ENCODE measurements at places on chromosomes 2 and 18.

DNA sequence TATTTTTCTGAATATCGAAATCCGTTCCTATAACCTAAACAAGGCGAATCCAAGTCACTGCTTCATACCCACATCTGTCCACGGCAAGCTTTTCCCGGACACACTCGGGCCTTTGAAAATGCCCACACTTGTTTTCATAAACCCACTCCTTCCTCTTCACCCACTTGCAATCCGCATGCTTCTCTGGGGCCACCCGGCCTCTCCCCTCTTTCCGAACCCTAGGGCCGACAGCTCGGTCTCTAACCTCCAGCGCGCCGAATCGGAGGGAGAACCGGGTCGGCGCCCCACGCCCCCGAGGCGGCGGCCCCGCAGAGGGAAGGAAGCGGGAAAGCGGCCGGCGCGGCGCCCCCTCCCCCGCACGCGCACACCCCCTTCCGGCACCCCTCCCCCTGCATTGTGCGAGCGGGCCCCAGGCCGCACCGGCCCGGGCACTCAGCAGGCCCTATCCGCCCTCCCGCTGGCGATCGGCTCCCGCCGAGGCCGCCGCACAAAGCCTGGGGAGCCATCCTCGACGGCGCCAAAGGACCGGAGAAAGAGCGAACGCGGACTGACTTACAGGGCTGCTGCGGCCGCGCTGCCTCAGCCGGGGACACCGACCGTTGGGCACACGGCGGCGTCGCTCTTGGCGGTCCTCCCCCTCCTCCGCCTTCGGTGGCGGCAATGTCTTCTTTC is 467 bp downstream of the PUM2 start:
- DNase-seq = no peak

GRCh38 chr18:57980573-57981307 is 63.3 kb upstream of the NEDD4L start:
- DNase-seq = no peak

DNA sequence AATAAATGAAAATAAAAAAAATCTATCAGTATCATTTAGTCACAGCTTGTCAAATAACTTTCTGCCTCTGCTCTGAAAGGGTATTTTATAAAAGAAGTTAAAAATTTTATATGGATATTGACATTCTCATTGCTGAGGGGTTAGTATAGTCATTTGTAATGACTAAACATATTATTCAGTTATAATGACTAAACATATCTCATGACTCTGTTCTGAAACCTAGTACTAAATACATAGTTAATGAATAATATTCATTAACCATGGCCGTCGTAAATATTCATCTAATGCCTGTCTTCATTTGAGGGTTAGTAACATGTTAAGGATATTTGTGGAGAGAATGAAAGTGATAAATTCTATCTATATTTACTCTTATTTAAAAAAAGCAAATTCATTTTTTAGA is 69.1 kb upstream of the MAP4K3 start:
- DNase-seq = no peak

DNA sequence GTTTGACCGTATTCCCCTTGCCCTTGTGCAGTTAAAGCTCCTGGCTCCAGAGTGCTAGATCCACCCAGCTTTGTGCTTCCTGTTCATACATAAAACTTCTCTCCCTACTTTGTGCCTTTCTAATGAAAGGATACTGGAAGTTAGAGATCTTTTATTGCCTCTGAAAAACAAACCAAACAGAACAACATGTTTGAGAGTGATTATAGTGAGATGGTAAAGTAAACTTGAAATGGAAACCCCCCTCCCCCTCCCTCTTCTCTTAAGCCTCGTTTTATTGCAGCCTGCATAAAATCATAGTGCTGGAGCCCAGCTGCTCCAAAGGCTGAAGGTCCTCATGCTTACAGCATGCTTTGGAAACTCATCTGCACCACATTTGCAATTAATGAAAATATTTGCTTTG is 125.1 kb downstream of the TANC1 start:
- DNase-seq = no peak

DNA sequence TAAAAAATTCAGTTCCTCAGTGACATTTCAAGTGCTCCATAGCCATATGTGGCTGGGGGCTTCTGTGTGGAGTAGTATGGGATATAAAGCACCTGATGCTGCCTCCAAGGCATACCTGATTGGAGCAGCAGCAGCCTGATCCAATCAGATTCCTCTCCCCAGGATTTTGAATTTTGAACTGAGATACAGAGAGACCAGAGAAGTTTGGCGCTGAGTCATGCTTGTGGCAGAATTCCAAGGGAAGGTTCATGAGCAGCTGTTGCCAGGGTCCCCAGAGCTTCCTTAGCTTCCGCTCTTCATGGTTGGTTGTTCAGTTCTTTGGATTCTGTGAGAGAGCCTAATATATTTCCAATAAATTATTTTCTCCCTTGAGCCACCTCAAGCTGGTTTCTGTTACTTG is 29.0 kb upstream of the CFAP36 start:
- DNase-seq = peak; percentile 43

DNA sequence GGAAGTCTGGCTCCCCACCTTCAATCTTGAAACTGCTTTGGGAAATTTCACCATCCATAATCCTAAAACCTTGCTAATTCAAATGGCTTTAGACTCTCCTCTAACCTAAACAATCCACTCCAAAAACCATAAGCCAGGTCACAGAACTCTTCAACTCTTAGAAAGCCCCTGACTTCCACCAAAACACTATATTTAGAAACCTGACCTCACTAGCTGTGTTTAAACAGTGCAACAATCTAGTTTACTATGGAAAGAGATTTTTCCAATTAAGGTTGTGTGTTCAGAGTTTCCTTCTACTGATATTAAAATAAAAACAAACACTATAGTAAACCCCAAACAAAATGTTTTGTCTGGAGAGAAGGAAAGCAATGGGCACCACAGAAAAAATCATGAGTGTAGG is 308.1 kb downstream of the OSR1 start:
- no peak for DNase-seq

DNA sequence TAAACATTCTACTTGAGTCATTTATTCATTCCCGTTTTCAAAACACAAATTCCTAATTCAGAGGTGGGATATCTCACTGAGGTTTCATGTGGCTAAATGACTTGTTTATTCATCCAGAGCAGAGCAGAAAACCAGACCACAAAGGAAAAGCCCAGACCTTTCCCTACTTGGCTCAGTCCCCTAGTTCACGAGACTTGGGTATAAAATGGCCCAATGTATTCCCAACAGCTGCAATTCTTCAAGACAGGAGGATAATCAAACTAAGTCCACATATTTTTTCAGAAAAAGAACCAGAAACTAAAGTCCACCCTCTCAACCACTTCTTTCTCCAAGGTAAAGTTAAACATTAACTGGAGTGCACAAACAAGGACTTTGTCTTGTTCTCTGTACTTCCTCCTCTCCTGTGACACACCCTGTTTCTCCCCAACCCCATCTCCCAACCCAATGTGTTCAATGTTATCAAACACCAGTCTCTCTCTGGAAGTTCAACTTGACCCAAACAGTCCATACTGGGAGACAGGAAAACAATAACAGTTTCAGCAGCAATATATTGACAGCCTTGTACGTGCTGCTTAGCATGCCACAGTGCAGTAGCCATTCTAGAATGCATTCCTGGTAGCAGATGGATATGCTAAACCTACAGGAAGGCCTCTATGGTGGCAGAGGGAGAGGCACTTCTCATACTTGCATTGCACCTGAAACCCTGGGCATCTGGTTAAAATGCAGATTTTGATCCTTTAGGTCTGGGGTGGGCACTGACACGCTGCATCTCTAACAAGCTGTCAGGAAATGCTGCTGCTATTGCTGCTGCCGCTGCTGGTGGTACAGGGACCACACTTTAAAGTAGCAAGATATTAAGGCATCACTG is 110.7 kb downstream of the INO80D start:
- peak; percentile 11 for DNase-seq

- DNase-seq = no peak
Measured at GRCh38 chr2:194103941-194104659, 1552.9 kb upstream of the SLC39A10 start.

DNA sequence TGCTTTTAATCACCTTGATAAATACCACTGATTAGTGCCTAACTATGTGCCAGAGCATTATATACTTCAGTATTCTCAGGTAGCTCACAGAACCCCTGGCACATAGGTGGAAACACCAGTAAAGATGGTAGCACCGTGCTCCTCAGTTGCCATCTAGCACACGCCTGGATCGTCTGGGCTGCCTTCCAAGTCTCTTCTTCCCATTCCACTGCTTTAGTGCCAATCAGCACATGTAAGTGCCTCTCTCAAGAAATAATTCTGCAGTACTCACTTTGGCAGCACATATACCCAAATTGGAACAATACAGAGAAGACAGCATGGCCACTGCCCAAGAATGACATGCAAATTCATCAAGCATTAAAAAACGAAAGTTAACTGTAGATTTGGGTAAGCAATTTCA is 13.0 kb downstream of the POLR2D start:
- DNase-seq = no peak

GRCh38 chr2:225600444-225600843 is 200.9 kb downstream of the NYAP2 start:
- DNase-seq = peak; percentile 92

GRCh38 chr2:218155953-218156479 is 10.7 kb downstream of the CXCR1 start:
- no peak for DNase-seq

DNA sequence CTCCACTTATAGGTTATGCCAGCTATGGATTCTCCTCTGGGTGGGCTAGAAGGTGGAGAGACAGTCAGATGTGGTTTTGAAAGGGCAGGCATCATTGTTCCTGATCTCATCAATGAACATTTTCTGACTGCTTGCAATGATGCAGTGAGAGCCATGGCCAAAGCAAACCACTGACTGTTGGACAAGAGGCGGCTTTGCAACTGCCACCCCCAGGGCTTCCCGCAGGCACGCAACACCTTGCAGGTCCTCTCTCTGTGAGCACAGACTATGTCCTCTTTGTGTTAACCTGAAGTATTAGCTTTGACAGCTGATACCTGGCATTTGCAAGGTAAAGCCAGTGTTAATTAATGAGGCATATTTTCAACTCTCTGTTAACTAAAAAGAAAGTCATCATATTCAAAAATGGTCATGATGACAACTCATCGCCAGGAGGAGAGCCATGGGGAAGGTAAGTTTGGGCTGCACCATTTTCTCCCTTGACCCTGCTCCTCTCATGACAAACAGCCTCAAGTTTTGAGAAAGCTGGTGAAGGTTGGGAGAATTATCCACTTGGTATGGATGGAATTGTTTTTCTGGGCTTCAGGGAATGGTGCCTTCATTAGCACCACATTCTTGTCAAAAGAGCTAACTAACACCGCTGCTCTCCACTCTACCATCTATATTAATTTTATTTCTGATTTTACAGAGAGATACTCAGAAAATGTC is 14.9 kb upstream of the FAM124B start:
- DNase-seq = no peak

DNA sequence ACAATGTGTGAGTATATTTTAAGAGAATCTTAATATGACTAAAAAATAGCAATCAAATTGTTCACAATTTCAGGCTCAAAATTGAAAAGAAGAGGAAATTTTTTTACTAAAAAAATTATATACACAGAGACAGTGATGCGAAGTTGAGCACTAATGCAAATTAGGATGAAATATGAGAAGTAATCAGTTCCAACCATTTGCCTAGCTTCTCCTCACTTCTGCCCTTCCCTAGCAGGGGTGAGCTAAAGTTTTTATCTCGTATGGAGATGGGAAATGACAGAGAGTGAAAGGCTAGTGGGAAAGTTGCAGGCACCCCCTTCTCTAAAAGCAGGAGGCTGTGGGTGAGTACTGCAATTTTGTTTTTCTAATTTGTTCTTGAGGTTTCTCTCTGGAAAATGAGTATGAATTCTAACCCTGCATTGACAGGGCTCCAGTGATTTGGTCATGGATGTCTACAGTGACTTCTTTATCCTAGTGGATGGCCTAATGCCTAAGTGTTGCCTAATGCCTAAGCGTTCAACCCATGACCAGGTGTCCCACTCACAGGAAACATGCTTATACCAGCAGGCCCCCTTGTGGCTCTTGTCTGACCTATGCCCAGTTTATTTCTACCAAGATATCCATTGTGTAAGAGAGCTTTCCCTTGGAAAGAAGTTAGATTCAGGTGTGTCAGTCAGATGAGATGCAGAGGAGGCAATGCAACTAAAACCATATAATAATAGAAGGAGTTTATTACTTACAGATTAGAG is 78.0 kb upstream of the HNMT start:
- DNase-seq = peak; percentile 7

DNA sequence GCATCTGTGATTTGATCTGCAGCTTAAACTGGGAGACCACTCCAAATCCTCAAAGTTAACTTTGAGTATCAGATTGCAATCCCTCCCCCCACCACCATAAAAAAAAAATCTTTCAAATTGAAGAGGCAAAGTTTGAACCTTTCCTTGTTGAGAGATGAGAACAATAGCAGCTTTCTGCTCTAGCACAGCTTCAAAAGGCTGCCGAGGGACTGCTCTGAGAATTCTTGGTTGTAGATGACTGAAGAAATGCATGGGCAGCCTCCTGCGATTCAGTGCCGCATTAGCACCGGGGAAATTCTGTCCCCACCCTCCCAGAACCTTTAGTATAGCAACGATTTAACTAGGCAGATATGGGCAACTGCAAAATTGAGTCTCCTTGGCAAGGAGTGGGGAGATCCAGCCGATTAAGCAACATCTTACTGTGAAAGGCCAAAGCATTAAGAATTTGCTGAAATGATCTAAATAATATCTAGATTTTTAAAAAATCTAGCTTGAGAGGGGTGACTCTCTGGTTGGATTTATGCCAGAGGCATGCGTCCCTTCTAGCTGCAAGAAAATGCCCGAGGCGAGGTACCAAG is 3.9 kb upstream of the SP5 start:
- no peak for DNase-seq
